ENCODE measurements at places on chromosomes 3 and 15. TPM values are rescaled to one million over a fixed set of nuclear protein-coding genes. Genes with fewer than 3 reads are reported as not detected.
A peak's percentile ranks its signal among the peaks of the same experiment; 100 is the strongest.

The RPL39L gene
- 3.5 TPM for total RNA-seq

The EIF4E3 gene
- total RNA-seq = 15.8 TPM

- DNase-seq = no peak
Measured at GRCh38 chr3:157368171-157368570, 68.5 kb upstream of the PTX3 start.

DNA sequence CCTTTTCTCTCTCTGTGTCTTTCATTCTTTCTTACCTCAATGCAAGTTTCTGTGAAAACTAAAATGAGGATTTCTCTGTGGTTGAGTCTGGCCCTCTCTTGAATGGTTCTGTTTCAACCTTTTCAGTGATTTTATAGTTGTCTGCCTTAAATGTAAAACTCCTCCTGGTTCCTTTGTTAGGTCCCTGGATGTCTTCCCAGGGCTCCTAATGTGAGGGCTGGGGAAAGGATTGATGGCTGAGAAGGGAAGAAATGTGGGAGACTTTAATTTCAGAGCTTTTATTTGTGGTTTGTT is 90.6 kb upstream of the GRM7 start:
- DNase-seq = no peak

DNA sequence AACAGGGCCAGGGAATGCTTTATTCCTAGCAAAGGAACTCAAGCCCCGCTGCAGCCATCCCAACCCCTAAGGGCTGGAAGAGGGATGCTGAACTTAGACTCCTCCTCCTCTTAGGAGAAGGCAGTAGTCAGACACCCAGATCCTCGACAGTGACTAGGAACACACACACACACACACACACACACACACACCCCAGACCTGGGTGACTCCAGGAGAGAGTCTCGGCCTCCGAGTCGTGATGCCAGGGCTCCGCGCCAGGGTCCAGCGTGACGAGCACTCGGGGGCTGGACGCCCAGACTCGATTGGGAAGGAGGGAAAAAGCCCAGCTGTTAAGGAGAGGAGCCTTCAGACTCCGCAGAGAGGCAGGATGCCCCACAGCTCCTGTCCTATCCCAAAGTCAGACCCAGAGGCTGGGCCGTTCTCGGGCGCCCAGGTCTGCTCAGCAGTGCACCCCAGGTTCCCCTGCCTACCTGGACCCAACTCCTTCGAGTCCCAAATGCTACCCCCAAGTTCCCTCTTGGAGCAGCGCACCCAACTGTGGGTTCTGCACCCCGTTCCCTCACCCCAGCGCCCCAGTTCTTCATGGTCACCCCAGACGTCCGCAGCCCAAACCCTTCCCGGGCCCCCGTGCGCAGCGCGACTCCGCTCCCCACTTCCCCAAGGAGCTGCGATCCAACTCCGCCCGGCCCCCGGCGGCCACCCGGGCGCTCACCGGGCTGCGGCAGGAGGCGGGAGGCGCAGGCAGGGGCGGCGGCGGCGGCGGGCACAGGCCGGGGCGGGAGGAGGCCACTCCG is 421 bp downstream of the BMF start:
- peak; percentile 56 for DNase-seq

The PSTPIP1 gene
- total RNA-seq = 75.4 TPM

- DNase-seq = no peak
Measured at GRCh38 chr3:161602918-161603317, 106.3 kb downstream of the OTOL1 start.

The SLC22A13 gene
- not detected for total RNA-seq

DNA sequence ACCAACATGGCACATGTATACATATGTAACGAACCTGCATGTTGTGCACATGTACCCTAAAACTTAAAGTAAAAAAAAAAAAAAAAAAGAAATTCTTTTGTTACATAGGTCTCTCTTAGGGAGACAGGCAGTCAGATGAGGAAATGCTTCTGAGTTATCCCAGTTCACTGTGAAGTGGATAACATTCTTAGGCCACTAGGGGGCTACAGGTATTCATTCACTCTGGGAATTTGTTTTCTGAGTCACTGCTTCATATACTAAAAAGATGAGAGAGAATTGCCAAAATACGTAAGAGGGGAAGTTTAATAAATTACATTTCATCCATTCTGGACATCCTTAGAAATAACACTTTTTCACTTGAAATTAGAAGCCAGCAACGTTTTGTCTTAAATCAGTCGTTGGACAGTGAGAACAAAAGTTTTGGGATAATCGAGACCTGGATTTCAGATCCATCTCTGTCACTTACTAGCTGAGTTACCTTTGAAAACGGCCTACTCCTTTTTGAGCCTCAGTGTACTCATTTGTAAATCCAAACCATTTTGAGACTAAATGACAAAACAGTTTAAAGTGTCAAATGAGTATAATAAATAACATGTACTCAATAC is 738.4 kb upstream of the ALCAM start:
- DNase-seq = peak; percentile 64

- DNase-seq = peak; percentile 20
Measured at GRCh38 chr3:143597774-143598652, 250.3 kb downstream of the SLC9A9 start.

The SPTSSB gene
- 20.5 TPM for total RNA-seq

The FETUB gene
- not detected for total RNA-seq

DNA sequence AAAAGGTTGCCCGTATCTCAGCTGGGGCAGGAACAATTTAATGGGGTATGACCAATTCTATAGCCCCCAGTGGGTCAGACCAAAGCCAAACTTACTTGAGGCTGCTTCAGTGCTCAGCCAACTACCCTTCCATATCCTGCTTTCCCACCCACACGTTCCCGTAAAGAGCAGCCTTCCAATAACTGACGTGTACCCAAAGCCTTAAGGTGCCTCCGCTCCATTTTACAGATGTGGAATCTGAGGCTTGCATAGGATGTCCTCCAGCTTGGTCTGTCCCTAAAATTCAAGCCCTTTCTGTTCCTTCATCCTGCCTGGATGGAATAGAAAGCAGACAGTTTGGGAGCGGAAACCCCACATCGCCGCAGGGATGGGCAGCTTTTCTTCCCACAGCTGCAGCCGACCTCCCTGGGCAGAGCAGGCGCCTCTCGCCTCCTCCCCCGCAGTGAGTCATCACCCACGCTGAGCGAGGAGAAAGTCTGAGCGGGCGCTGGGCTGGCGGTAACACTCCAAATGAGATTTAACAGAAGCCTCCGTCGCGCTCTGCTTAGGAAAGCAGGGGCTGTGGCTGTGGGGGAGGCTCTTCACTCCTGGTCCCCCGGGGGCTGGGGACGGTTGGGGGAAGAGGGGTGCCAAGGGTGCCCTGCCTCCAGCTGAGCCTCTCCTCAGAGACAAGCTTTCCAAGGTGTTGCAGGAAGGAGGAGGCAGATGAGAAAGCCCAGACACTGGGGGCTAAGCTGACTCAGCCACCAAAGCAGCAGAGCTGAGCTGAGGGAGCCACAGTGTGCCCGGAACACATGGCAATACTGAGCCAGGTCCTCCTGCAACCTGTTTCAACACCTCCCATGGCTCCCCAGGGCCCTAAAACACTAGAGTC is 57.8 kb upstream of the HRH1 start:
- peak; percentile 38 for DNase-seq
